ENCODE measurements at places on chromosomes 5 and 9.
A peak's percentile ranks its signal among the peaks of the same experiment; 100 is the strongest.

DNA sequence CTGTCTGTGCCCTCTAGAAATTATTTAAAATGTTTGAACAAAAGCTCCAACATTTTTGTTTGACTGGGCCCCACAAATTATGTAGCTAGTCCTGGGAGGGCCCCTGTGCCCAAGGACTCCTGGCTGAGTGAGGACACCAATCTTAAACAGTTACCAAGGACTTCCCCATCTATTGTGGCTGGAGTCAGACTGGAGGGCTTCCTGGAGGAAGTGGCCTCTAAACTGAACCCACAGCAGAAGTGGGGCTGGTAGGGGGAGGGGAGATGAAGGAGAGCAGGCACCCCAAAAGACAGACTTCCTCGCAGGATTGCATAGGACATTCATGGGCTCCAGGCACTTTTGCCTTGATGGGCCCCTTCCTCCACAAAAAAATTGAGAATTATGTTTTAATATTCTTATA lies 8.1 kb downstream of the ADAMTS13 start:
- no peak for DNase-seq

GRCh38 chr5:81819556-81820317 lies 68.8 kb upstream of the SSBP2 start:
- peak; percentile 22 for DNase-seq

DNA sequence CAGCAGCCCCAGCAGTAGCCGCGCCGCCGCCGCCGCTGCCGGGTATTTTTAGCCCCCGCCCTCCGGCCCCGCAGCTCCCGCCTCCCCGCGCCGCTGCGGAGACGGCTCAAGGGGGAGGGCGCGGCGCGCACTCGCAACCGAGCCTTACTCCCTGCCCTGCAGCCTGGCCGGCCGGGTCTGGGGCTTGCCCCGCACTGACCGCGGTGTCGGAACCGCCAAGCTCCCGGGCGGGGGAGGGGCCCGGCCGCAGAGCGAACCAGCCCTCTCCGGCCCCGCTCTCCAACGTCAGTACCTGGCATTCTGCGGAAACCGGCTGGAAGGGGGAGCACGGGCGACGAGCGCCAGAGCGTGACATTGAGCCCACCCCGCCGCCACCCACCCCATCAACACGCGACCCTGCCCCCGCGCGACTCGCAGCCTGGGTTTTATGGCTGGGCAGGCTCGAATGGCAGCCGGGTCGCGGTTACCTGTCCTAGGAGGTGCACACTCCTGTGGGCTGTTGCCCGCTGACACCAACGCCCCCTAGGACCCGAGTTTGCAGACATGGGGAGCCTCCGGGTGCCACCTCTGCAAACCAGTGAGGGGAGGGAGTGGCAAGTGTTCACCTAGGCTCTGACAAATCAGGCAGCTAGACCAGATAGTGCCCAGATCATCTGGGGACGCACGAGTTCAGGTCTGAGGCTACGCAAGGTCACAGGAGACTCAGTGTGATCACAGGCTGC lies at the start of gene ACSL6:
Gene ACSL6 (minus strand): TSS at position 37 of the 722 bp plus-strand sequence. CDS start 105 bp downstream, outside the sequence.
- peak; percentile 38 for DNase-seq

GRCh38 chr5:160324886-160325285 lies 12.5 kb upstream of the CCNJL start:
- no peak for DNase-seq

DNA sequence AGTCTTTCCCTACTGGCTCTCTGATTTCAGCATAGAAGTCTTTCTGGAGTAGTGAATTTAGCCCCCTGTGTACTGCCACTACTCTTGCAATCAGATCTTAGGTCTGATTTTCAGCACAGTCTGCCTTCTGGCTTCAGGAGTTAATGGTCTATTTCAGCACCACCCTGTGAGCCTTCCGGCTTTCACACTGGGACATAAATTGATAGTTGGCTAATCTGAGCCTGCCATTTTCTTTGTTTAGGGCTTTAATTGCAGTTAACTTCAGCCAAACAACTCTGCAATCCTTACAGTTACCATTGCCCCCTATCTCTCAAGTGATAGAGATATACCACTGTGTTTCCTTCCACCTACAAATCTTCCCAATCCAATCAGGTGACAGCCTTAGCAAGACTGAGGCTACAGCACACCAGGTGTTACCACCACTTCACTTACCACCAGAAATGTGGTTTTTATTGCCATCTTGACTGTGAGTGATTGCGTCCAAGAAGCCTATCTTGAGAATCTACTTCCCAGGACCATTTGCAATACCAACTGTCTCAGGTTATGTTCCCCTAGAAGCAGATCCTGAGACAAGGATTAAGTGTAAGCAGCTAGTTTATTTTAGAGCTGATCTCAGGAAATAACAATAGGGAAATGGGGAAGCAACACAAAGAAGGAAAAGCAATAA lies 51.9 kb upstream of the NEK6 start:
- DNase-seq = no peak
